ENCODE measurements at places on chromosomes 7 and 10.

DNA sequence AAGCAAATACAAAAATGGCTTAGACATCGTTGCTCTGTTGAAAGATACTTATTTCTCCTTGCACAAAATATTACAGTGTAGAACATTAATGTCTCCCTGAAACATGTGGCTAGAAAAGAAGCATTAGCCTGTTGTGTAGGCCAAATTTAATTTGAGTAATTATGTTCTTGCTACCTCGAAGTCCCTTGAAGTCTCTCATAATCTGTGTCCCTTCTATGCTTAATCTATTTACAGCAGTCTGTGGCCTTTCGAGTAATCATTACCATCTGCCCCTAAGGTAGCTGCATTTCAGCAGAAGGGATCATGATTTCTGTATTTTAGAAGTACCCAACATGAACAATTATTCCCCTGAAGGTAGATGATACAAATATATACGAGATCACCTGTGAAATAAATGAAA lies 615.2 kb downstream of the GRM8 start:
- no peak for DNase-seq

- DNase-seq = no peak
These were observed 50.7 kb downstream of the SYPL1 start for GRCh38 chr7:106061301-106061979.

- no peak for DNase-seq
These were observed 800 bp downstream of the MINDY3 start for GRCh38 chr10:15859509-15859905.

- no peak for DNase-seq
These were observed 78.0 kb downstream of the WDR37 start for GRCh38 chr10:1134156-1134555.

GRCh38 chr10:3835770-3836169 lies 50.8 kb upstream of the KLF6 start:
- DNase-seq = no peak

DNA sequence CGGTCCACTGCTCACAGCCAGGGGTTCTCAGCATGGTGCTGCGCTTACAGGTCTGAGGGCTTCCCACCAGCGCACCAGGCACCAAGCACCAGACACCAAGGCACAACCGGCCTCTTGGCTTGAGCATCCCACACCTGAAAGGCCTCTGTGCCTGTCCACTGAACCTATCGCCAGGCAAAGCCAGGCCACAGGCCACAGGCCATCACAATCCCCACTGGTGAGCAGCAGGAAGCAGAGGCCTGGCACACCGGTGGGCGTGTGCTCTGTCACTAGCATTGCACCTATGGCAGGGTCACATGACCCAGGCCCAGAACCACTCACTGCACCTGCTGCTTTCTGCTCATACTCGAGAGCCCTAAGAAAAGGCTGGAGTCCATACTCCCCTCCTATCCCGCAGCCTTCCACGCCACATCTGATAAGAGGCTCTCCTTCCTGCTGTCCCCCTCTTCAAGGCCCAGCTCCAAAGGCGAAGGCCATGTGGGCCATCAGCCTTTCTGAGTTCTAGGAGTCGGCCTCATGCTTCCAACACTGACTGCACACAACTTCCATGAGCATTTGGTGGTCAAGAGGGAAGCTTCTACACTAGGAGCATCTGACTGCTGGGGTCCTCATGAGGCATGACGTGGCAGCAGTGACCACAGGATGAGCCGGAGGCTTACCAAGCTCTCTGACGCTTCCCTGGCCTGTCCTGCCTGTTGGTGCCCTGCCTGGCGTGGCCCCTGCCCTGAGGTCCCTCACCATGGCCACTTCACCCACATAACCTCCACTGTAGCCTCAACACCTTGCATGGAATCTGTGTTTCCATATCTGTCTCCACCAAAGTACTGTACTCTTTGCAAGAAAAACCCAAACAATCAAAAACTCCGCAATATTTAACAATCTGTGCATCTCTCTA lies 166.3 kb downstream of the TNS3 start:
- DNase-seq = no peak

GRCh38 chr10:78130966-78131710 lies 97.5 kb downstream of the RPS24 start:
- no peak for DNase-seq

DNA sequence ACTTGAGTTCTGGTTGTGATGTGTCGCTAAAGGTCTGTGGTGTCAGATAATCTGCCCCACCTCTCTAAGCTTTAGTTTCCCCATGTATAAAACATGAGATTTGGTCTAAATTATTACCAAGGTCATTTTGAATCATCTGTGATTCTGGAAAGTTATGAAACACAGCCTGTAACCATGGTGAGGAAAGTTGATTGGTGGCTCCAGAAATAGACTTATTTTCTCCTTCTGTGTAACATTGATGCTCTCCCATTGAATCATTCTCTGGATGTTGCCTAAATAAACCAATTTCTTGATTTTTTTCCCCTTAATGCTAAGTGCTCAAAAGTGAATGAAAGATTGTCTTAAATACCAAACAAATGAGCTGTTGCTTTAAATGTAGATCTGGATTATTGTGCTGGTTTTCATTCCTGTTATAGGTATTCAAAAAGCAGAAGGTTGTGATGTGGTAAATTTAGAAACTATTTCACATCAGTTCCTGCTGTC lies 30.0 kb upstream of the PCGF5 start:
- no peak for DNase-seq

DNA sequence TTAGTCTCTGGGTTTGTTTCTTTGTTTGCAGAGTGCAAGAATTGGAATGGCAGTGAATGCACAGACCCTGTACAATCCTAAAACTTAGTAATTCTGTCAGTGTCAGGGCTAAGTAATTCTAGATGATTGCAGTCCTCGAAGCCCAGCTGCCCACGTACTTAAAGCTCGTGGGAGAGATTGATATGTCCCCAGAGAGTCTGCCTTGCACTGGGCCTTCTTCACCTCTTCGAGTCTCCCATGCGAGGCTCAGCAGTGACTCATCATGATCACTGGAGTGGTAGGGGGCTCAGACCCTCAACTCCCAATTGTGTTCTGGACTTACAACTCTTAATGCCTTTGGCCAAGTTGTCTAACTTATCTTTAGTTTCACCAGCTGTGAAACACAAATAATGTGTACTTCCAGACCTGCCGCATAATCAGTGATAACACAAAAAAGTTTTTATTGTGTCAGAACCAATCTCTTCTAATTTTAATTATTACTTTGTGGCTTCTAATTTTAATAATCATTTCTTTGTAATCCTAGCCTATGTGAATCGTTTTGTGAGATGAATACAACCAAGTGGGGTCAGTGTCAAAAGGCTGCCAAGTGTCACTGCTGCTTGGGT lies 345.6 kb upstream of the LRGUK start:
- DNase-seq = no peak

- no peak for DNase-seq
These were observed 103.7 kb downstream of the CCNY start for GRCh38 chr10:35440016-35440415.

- peak; percentile 97 for DNase-seq
These were observed 246.7 kb upstream of the CTBP2 start for GRCh38 chr10:125407000-125407502.

DNA sequence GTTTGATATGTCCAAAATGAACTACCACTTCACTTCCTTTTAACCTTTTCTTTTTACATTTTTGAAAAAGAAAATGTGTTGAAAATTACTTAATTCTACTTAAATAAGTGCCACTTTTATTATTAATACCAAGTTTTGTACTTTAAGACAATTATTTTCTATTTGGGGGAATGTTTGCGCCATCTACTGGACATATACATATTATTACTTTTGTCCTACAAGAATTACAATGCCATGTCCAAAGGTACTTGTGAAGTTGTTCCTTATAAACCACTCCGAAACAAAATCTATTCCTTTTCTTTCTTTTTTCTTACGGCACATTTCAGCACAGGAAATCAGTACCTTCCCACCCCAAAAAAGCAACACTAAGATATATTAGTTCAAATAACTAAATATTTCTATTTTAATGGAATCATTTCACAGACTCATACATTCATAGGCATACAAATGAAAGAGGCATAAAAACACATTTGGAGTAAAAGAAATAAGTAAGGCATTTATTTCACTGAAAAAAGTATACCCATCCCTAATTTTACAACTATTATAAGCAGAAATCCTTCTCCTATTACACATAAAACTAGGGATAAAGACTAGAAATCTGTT lies 169.9 kb downstream of the RNF133 start:
- peak; percentile 13 for DNase-seq

GRCh38 chr10:80579849-80580637 lies 42.3 kb downstream of the SH2D4B start:
- no peak for DNase-seq

- DNase-seq = no peak
These were observed 237.5 kb upstream of the HGF start for GRCh38 chr7:82007315-82007714.
